ENCODE measurements at places on chromosomes 12 and 14. TPM values are rescaled to one million over a fixed set of nuclear protein-coding genes. Genes with fewer than 3 reads are reported as not detected.

Gene ZBTB42
- total RNA-seq: 16.9 TPM

Gene XPOT
- 15.7 TPM for total RNA-seq

Gene EFS
- 10.5 TPM for total RNA-seq

Gene SLC25A21
- total RNA-seq: not detected

Gene TPH2
- not detected for total RNA-seq

Gene KCNJ8
- total RNA-seq: 3.7 TPM

Gene SRRM4
- not detected for total RNA-seq

Gene KITLG
- total RNA-seq: 10.5 TPM

Gene DUSP6
- total RNA-seq: 67.0 TPM

DNA sequence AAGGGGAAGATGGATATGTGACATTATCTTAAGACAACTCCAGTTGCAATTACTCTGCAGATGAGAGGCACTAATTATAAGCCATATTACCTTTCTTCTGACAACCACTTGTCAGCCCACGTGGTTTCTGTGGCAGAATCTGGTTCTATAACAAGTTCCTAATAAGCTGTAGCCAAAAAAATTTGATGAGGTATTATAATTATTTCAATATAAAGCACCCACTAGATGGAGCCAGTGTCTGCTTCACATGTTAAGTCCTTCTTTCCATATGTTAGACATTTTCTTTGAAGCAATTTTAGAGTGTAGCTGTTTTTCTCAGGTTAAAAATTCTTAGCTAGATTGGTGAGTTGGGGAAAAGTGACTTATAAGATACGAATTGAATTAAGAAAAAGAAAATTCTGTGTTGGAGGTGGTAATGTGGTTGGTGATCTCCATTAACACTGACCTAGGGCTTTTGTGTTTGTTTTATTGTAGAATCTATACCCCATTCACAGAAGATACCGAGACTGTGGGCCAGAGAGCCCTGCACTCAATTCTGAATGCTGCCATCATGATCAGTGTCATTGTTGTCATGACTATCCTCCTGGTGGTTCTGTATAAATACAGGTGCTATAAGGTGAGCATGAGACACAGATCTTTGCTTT is 36.9 kb downstream of the PSEN1 start:
- no peak overlapping the region for H3K4me3 ChIP-seq
- peaks cover 70% of the 10 kb centered on the region for H3K36me3 ChIP-seq
- H3K27me3 ChIP-seq: no peaks in the 10 kb centered on the region
- no peak for DNase-seq
- H3K4me1 ChIP-seq: no peaks in the 10 kb centered on the region
- no peak overlapping the region for H3K27ac ChIP-seq

DNA sequence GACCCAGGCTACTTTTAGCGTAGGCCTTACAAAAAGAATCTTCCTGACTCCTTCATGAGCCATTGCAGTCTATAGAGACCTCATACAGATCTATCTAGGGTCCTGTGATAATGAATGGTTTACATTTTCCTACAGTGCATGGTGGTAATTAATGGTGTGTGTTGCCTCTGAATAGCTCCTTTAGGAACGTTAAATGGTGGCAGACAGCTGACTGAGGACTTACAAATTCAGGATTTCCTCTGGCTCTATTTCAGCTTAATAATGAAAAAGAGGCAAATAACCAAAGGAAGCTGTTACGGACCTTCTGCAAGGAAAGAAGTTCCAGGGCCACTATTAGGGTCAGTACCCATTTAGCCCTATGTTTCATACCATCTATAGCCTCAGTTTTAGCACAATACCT is 5.1 kb downstream of the IKBIP start:
- DNase-seq: no peak
- H3K4me1 ChIP-seq: no peaks in the 10 kb centered on the region
- H3K27me3 ChIP-seq: no peaks in the 10 kb centered on the region
- H3K36me3 ChIP-seq: no peaks in the 10 kb centered on the region

DNA sequence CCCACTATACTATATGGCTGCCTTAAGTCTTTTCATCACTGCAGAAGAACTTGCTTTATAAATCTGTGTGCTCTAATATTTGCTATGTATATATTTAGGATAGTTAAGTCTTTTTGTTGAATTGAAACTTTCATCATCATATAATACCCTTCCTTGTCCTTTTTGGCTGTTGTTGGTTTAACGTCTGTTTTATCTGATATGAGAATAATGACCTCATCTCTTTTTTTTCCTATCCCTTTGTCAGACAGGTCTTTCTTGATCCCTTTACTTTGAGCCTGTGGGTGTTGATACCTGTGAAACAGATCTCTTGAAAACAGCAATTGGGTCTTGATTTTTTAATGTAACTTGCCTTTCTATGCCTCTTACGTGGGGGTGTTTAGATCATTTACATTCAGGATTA is 316.3 kb downstream of the TMTC2 start:
- no peak overlapping the region for H3K4me3 ChIP-seq
- no peaks in the 10 kb centered on the region for H3K36me3 ChIP-seq
- no peaks in the 10 kb centered on the region for H3K27me3 ChIP-seq
- no peaks in the 10 kb centered on the region for H3K4me1 ChIP-seq
- no peak for DNase-seq

GRCh38 chr14:106276326-106277267 is 750.2 kb downstream of the TMEM121 start:
- no peaks in the 10 kb centered on the region for H3K36me3 ChIP-seq
- H3K27me3 ChIP-seq: peaks cover 12% of the 10 kb centered on the region
- H3K27ac ChIP-seq: no peak overlapping the region
- H3K4me3 ChIP-seq: no peak overlapping the region

- H3K27me3 ChIP-seq: peaks cover 28% of the 10 kb centered on the region
- H3K4me1 ChIP-seq: peaks cover 8% of the 10 kb centered on the region
- no peaks in the 10 kb centered on the region for H3K36me3 ChIP-seq
- peak; percentile 56 for DNase-seq
Observed at GRCh38 chr14:100654814-100655740, 67.9 kb upstream of the BEGAIN start.

- peak; percentile 75 for DNase-seq
- peaks cover 4% of the 10 kb centered on the region for H3K36me3 ChIP-seq
- peak overlapping the region; percentile 76 for H3K27ac ChIP-seq
- H3K27me3 ChIP-seq: no peaks in the 10 kb centered on the region
- H3K4me1 ChIP-seq: peaks cover 26% of the 10 kb centered on the region
Observed at GRCh38 chr12:121240484-121241101, 30.7 kb downstream of the P2RX4 start.

DNA sequence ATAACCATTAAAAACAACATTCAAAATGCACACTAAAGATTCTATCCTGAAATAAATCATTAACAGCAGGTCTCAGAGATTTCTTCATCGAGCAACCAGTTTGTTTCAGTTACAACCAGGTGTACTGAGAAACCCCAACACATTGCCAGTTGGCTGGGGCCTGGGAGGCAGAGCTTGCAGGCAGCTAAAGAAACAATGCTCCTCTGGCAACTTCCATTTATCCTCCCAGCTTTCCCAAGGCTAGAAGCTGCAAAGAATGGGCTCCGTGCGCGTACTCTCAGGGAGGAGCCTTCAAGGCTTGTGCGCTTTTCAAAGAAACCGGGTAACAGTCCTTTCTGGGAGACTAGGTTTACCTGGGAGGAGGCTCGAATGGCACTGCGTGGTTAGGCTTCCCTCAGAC is 181.6 kb downstream of the MSRB3 start:
- no peaks in the 10 kb centered on the region for H3K27me3 ChIP-seq
- H3K27ac ChIP-seq: no peak overlapping the region
- no peak overlapping the region for H3K4me3 ChIP-seq

- H3K36me3 ChIP-seq: no peaks in the 10 kb centered on the region
- no peak overlapping the region for H3K4me3 ChIP-seq
Observed at GRCh38 chr12:81231574-81232368, 153.9 kb downstream of the ACSS3 start.

DNA sequence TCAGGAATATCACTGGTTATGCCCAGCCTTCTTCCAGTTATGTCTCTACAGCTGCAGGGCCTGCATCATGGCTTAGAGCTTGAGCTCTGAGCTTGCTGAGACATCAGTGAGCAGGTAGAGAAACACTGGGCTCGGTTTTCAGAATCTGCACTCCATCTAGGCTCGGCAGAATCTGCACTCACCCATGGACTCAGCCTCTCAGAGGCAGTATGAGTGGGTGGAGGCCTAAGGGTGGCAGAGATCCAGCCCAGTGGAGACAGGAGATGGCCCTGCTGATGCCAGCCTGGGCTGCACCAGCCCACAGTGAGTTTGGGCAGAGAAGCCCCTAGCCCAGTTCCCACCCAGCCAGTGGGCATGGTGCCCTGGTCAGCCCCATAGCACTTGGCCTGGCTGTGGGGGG is 12.8 kb downstream of the KRT80 start:
- no peaks in the 10 kb centered on the region for H3K27me3 ChIP-seq
- H3K4me3 ChIP-seq: no peak overlapping the region
- H3K4me1 ChIP-seq: no peaks in the 10 kb centered on the region
- no peaks in the 10 kb centered on the region for H3K36me3 ChIP-seq
- no peak overlapping the region for H3K27ac ChIP-seq

DNA sequence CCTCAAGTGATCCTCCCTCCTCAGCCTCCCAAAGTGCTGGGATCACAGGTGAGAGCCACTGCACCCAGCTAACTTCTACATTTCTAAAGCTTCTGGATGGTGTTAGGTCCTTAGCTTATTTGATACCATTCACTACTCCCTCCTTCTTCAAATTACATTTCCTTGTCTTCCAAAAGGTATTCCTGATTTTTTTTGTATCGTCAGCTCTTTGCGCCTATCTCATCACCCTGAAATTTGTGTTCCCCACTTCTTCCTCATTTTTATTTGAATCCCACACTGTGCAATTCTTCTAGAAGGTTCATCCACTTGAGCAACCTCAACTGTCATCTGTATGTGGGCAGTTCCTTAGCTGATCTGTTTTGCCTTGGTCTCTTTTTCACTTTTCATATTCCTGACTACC is 241.8 kb upstream of the RGS6 start:
- H3K4me3 ChIP-seq: no peak overlapping the region
- H3K27ac ChIP-seq: no peak overlapping the region
- no peak for DNase-seq

GRCh38 chr12:38053655-38054464 is 262.7 kb upstream of the ALG10B start:
- no peaks in the 10 kb centered on the region for H3K4me1 ChIP-seq
- H3K4me3 ChIP-seq: no peak overlapping the region
- H3K36me3 ChIP-seq: no peaks in the 10 kb centered on the region

- no peaks in the 10 kb centered on the region for H3K36me3 ChIP-seq
- H3K4me1 ChIP-seq: no peaks in the 10 kb centered on the region
- no peak for DNase-seq
Observed at GRCh38 chr12:88375306-88376305, 204.7 kb downstream of the KITLG start.

DNA sequence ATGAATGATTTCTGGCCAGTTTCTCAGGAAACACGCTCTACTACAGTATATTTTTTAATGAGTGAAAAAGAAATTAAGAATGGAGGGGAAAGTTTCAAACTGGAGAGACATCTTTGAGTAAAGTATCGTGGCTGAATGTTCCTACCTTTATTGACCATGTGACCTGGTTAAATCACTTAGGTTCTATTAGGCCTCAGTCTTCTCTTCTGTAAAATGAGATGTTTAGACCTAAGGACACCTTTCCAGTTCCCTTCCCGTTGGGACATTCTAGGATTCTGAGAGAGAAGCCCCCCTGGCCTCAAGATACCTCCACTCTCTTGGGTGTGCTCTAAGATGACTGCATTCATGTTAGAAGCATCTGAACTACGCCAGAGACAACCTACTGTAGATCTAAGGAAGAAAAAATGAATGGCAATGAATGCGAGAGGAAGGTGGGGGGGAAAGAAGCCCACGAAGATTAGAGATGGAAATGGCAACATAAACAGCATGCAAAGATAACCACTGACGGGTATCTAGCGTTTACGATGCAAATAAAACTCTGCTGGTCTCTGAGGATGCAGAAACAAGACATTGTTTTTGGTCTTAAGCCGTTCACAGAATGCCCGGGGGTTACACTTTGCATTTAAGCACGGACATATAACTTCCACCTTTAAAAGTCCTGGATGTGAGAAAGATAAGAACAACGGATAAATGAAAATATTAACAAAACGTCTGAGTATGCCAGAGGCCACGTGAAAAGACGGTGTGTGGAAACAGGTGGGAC is 599 bp upstream of the CPSF6 start:
- H3K27me3 ChIP-seq: no peaks in the 10 kb centered on the region
- H3K27ac ChIP-seq: peak overlapping the region; percentile 98
- no peaks in the 10 kb centered on the region for H3K36me3 ChIP-seq
- no peak for DNase-seq
- peak overlapping the region; percentile 91 for H3K4me3 ChIP-seq

GRCh38 chr12:71703206-71703605 is 17.3 kb downstream of the TMEM19 start:
- peaks cover 6% of the 10 kb centered on the region for H3K36me3 ChIP-seq
- no peak for DNase-seq
- H3K4me1 ChIP-seq: no peaks in the 10 kb centered on the region
- H3K4me3 ChIP-seq: no peak overlapping the region

DNA sequence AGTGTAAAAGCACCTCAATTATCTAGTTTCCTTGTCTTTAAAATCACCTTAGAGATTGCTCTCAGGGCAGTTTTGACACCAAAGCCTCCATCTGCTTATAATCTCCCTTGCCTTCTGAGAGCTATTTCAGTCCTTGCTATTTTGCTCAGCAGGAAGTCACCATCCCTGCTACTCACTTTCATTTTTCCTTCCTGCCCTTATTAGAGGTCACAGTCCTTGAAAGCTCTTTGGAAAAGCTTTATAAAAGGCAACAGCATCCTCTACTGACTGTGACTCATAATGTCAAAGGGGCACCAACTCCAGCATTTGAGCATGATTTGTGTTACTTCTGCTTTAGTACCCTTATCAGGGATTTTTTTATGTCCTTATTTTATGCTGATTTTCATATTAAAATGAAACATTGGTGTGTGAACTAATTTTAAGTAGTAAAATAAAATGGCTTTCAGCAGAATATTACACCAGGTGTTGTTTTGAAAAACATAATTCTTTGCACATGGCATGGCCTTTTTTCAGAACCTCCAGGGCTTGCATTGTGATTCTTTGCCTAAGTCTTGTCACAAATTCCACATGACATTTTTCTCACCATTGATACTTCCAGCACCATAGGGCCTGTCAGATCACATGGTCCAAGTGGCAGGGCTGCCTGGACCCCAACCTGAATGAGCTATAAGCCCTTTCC is 213.0 kb downstream of the ADAMTS20 start:
- H3K36me3 ChIP-seq: no peaks in the 10 kb centered on the region
- H3K27ac ChIP-seq: no peak overlapping the region
- no peak for DNase-seq
- no peaks in the 10 kb centered on the region for H3K27me3 ChIP-seq
- no peak overlapping the region for H3K4me3 ChIP-seq

GRCh38 chr12:78470354-78471195 is 394.0 kb upstream of the SYT1 start:
- no peaks in the 10 kb centered on the region for H3K27me3 ChIP-seq
- peak; percentile 9 for DNase-seq
- H3K4me3 ChIP-seq: no peak overlapping the region
- no peaks in the 10 kb centered on the region for H3K36me3 ChIP-seq

DNA sequence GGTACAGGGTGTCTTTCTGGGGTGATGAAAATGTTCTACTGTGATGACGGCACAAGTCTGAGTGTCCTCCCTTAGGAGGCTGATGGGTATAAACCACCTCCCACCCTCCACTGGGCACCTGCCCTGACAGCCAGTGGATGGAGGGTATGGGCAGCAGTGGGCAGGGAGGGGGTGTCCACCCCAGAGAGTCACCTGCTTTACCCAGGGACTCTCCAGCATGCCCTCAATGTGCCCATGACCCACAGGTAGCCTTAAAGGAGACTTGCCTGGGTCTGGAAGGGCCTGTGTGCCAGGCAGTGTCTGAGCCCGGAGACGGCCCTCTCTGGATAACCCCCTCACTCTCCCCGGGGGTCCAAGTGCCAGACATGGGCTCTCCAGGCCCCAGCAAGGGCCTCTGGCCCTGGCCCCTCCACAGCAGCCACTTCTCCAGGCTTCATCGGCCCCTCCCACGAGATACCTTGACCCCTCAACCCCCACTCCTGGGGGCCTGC is 38.8 kb downstream of the CCNK start:
- no peak for DNase-seq
- no peak overlapping the region for H3K4me3 ChIP-seq
- no peaks in the 10 kb centered on the region for H3K36me3 ChIP-seq
- H3K27me3 ChIP-seq: no peaks in the 10 kb centered on the region
- H3K4me1 ChIP-seq: peaks cover 35% of the 10 kb centered on the region
